ENCODE measurements at places on chromosomes 1 and 21.
A peak's percentile ranks its signal among the peaks of the same experiment; 100 is the strongest.

GRCh38 chr1:22860414-22860800, 112.3 kb downstream of the LACTBL1 start:
- no peak for DNase-seq

DNA sequence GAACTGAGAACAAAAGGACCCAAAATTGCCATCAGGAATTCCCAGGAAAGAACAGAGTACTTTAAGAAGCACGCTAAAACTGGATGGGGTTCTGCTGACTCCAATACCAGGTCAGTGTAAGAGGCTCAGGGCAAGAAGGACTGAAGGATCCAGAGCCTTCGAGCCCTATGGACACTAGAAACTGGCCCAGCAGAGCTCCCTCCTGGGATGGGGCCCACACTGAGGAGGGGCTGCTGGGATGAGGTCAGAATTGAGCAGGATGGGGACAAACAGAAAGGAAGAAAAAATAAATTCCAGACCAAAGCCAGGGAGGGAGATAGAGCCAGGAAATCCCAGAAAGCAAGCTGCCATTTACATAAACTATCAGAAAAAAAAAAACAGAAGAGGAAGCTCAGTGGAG, 222.4 kb upstream of the COA6 start:
- no peak for DNase-seq

DNA sequence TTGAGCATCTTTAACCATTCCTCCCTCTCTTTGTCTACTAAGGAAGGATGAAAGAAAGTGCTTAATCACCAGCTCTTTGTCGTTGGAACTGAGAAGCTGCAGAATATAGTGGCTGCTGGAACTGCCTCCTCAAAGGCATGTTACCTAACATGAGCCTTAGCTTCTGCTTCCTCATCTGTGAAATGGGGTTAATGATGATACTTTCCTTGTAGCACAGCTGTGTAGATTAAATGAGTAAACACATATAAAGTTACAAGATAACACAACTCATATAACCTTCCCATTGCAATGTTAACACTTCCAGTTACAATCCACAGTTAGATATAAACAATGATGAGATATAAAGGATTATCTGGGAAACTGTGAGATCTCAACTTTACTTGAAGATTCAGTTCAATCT, 48.4 kb upstream of the ZNF326 start:
- no peak for DNase-seq

DNA sequence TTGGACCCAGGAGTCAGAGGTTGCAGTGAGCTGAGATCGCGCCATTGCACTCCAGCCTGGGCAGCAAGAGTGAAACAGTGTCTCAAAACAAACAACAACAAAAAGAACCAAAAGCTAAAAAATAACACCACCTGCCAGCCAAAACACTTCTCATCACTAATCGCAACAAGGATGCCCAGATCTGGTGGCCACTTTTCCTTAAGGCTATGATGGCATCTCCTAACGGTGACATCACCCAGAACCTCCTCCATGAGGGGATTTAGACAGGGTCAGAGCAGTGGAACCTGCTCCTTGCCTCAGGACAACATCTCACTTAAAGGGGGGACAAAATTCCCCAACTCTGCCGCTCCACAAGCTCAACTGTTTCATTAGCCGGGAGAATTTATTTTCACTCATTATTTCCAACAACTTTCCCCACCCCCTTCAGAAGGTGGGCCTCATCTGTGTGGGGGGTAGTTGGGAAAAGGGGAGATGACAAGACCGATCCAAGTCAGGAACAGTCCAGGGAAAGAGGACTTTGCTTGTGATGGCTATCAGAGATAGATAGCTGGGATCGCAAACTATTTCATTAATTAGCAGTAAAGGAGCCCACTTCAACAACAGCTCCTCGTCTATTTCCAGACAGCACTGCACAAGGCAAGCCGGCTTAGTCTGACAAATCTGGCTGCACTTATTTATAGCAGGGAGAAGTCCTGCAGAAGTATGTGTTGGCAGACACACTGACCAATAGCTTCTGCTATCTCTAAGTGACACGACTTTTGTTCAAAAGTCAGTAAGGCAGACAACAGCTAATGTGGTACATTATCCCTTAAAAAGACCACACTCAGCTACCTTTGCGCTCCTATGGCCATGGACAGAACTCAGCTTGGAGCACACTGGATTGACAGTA, 2.6 kb downstream of the PABPC4 start:
- no peak for DNase-seq

- no peak for DNase-seq
Observed at GRCh38 chr1:172976222-172977041, 74.3 kb downstream of the TNFSF18 start.

DNA sequence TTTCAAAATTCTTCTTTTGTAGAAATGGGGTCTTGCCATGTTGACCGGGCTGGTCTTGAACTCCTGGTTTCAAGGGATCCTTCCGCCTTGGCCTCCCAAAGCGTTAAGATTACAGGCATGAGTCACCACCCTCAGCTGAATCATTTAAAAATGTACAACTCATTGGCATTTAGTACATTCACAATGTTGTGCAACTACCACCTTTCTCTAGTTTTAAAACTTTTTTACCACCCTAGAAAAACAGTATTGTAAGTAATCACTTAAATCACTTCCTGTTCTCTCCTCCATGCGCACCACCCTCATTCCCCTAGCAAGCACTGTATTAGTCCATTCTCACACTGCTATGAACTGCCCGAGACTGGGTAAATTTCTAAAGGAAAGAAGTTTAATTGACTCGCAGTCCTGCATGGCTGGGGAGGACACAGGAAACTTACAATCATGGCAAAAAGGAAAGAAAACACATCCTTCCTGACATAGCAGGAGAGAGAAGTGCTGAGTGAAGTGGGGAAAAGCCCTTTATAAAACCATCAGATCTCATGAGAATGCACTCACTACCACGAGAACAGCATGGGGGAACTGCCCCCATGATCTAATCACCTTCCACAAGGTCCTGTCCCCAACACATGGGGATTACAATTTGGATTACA, 14.4 kb upstream of the THEM5 start:
- no peak for DNase-seq

- DNase-seq = no peak
Observed at GRCh38 chr1:104248385-104248784, 498.7 kb downstream of the AMY1C start.

DNA sequence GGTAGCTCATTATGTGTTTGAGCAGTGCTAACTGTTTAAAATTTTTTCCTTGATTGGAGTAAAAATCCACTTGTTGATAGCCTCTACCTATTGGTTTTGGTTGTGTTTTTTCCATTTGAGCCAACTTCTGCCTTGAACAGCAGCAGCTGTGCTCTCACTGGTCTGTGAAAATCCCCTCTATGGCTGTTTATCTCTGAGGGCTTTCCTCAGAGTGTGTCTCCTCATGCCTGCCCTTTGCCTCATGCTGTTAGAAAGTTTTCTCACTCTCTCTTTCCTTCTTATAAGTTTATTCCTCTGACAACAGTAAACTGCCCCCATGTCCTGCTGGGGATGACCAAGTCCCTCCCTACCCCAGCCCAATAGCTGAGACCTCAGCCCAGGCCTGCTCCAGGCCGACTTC, 14.1 kb downstream of the REG4 start:
- no peak for DNase-seq

DNA sequence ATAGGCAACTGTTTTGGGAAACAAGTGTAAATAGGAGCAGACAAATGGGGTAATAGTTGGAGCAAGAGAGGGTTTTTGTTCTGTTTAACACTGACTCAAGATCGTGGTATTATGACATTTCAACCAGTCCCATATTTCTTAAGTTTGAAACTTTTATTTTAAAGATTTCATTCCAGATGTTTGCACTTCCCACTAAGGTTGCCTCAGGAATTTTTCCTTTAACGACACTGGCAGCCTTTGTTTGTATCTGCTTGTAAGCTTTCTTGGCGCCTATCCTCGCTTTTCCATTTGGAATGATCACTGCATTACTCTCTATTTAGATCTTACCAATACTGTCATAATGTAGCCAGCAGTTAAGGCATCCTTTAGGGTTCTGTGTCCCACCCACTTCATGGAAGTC, 67.7 kb downstream of the ALG6 start:
- DNase-seq = no peak

GRCh38 chr1:24606296-24606605, 36.9 kb upstream of the SRRM1 start:
- DNase-seq = no peak

GRCh38 chr1:56397409-56397808, 182.0 kb downstream of the PLPP3 start:
- no peak for DNase-seq

GRCh38 chr1:1157033-1157365, 16.7 kb upstream of the TTLL10 start:
- DNase-seq = no peak

DNA sequence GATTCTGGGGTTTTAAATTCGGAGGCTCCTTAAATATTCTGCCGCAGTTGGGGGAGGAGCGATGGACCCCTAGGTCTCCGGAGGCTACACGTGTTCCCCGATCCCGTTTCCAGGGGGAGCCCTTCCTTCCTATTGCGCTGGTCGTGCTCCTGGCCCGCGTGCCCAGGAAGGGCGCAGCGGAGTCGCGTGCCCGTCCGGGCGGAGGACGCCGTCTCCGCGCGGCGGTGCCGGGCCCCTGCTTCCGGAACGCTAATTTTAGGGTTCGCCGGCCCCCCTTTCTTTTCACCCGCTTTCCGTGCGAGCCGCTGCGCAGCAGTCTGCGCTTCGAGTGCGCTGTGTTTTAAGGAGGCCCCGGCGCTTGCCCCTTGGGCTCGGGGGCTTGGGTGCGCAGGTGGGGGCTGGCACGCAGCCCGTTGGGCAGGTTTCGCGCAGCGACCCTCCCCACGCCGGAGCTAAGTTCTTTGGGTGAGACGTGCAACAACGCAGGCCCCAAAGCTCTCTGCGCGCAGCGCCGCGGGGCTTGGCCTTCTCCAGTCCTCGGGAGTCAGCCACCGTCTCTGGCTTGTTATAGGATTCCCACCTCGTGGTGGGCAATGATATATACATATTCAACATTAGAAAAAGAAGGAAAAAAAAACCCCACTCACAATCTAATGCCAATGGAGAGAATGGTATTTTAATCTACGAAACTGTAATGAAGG, 43.5 kb upstream of the DNAJC6 start:
- DNase-seq = peak; percentile 39

DNA sequence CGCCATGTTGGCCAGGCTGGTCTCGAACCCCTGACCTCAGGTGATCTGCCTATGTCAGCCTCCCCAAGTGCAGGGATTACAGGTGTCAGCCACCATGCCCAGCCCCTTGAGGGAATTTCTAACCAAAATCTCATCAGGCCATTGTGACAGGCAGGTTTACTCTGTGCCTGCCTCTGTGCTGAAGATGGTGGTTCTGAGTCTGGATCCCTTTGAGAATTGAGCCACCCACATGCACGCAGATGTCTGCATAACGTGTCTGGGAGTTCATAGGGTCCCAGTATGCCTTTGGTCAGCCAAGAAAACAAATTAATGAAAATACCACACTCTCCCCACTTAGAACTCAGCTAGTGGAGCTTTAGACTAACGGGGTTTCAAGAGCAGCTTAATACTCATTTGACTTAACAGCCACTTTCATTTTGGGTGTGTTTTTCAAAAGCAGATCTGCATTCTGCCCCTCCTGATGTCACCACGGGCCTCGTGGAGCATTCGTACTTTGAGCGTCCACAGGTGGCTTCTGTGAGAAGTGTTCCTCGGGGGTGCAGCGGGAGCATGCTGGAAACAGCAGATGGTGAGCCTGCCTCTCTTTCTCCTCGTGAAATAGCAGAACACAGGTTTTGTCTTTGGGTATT, 45.3 kb downstream of the DIP2A start:
- no peak for DNase-seq

DNA sequence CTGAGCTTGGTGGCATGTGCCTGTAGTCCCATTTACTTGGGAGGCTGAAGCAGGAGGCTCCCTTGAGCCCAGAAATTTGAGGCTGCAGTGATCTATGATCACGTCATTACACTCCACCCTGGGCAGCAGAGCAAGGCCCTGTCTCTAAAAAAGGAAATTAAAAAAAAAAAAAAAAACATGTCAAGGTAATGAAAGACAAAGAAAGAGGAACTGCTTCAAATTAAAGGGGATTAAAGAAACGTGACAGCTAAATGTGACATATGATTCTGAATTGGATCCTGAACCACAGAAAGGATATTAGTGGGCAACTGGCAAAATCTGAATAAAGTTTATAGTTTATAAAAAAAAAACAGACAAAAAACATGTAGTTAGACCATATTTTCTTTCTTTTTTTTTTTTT, 3.8 kb upstream of the C2CD4D start:
- DNase-seq = no peak

DNA sequence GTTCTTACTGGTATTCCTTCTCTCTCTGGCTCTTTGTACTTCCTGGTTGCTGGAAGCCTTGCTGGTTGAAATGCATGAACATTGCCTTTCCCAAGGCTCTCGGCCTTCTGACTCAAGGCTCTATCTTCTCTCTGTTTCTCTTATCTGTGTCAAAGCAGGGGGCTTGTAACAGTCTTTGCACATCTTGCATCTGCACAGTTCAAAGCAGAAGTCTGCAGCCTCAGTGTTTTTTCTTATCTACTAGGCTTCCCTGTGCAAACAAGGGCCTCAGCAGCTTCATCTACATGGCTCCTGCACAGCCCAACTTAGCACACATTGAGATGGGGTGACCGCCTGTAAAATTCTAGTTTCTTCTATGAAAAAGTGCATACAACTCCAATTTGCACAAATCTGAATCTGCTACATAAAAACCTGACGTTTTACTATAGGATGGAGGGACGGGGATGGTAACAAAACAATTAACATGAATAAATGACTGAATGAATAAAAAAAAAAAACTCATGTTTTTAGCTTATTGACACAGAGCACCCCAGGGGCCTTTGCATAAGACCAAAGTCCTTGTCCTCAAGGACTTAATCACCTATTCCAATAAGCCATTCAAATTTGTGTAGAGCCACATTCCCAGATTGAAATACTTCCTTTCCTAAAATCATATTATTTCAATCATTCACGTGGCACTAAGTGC, 458.3 kb downstream of the LMO4 start:
- no peak for DNase-seq

- no peak for DNase-seq
Observed at GRCh38 chr1:228259368-228259894, 51.6 kb downstream of the OBSCN start.

DNA sequence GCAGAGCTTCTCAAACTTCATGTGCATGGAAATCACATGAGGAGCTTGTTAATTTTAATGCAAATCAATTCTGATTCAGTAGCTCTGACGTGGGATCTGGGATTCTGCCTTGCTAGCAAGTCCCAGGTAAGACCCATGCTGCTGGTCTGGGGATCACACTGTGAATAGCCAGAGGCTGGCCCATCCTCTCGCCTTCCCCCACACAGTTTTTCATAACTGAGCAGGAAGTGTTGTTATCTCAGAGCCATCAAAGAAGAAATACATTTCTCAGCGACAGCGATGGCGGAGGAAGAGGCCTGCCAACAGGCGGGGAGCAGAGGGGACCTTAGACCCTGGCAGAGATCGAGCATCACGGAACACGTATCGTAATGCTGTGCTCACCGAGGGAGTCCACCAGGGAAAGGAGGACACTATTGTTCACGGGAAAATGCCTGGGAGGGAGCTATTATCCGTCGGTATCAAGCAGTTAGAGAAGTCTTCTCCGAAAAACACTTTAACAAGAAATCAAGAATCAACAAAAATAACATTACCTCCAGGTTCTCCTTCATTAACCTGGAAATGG, 268.9 kb upstream of the TMEM51 start:
- no peak for DNase-seq

- no peak for DNase-seq
Observed at GRCh38 chr1:107575226-107575625, 389.8 kb downstream of the VAV3 start.

- DNase-seq = no peak
Observed at GRCh38 chr21:37671381-37671780, 244.9 kb downstream of the KCNJ6 start.

GRCh38 chr1:79842811-79843210, 836.3 kb upstream of the ADGRL4 start:
- DNase-seq = no peak

All from SHP77 treated with DMSO at 0.1 percent for 48 hours (cell line).